ENCODE measurements at places on chromosomes 12 and 14.

- no peak for DNase-seq
Measured at GRCh38 chr12:92140896-92141536, 4.6 kb downstream of the BTG1 start.

GRCh38 chr12:101927999-101928398 lies 50.6 kb downstream of the DRAM1 start:
- DNase-seq, result no peak

DNA sequence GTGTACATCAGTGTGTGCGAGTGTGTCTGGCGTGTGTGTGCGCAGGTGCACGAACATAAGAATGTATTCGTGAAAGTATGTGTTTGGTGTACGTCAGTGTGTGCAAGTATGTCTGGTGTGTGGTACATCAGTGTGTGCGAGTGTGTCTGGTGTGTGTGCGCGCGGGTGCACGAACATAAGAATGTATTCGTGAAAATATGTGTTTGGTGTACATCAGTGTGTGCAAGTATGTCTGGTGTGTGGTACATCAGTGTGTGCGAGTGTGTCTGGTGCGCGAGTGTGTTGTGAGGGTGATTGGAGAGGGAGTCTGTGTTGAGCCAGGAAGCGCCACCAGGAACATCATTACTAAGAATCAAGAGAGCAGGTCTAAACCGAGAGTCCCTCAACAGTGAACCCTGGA lies 143.8 kb downstream of the BCL11B start:
- DNase-seq, result no peak

DNA sequence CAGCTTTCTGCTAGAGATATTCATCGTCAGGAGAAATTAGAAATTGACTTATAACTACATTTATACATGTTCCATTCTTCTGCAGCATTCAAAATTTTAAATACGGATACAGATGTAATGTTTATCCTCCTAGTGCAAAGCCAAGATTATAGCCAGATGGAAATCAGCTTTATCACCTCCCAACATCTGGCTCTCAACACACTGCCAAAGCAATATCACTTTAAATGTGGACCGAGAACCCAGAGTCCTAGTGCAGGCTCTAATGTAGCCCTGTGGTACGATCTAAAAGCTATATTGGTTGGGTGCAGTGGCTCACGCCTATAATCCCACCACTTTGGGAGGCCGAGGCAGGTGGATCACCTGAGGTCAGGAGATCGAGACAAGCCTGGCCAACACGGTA lies 6.5 kb downstream of the MLH3 start:
- DNase-seq, result peak; percentile 44

GRCh38 chr12:100295764-100296555 lies 29.0 kb downstream of the SCYL2 start:
- peak; percentile 2 for DNase-seq

DNA sequence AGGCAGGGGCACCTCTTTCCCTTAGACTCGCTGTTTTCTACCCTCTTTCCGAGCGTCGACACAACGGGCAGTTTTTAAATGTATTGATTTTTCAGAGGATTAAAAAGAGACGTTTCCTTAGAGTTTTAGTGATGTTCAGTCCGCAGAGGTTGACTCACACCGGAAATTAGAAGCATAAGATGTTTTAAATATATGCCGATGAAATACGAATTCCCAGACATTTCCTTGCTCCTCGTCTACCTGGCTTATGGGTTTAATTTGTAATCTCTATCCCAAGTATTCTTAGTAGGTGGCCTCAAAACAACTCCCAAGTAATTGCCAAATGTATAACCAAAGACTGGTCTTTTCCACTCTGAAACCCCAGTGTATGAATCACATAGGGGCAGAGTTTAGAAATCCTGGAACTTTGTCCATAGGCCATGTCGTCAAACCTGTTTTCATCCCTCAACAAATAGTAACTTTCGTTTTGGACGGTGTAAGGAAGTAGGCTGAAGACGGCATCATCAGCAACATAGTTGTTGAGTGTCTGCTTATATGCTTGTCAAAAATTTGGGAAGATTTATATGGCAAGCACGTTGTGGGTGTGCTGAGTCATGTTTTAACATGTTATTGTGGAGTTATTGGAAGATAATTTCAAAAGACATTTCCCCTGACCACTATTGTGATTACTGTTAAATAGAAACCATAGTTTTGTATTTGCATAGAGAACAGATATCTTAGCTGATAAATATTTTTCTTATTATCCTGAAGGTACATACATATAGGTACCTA lies 824 bp downstream of the TBK1 start:
- DNase-seq, result peak; percentile 94

- no peak for DNase-seq
Measured at GRCh38 chr12:5307065-5307464, 124.8 kb upstream of the NTF3 start.

- DNase-seq, result peak; percentile 56
Measured at GRCh38 chr12:108750526-108750925, 19.2 kb upstream of the CORO1C start.

- peak; percentile 89 for DNase-seq
Measured at GRCh38 chr12:19158923-19159322, 29.4 kb downstream of the PLEKHA5 start.

GRCh38 chr14:104550861-104551728 lies 28.5 kb upstream of the C14orf180 start:
- peak; percentile 2 for DNase-seq

GRCh38 chr14:103362780-103363179 lies 22.4 kb upstream of the MARK3 start:
- peak; percentile 30 for DNase-seq

- peak; percentile 16 for DNase-seq
Measured at GRCh38 chr14:24143511-24143910, 2.1 kb upstream of the EMC9 start.

- no peak for DNase-seq
Measured at GRCh38 chr12:63905544-63905943, 61.0 kb downstream of the SRGAP1 start.

- peak; percentile 65 for DNase-seq
Measured at GRCh38 chr12:109393437-109394345, 46.0 kb downstream of the MYO1H start.

- DNase-seq, result no peak
Measured at GRCh38 chr12:90987520-90987919, 17.3 kb downstream of the EPYC start.

GRCh38 chr14:64572386-64573104 lies 22.8 kb downstream of the PPP1R36 start:
- DNase-seq, result no peak

GRCh38 chr14:37060496-37061260 lies 111.7 kb downstream of the SLC25A21 start:
- DNase-seq, result no peak

- DNase-seq, result peak; percentile 16
Measured at GRCh38 chr12:48388938-48389337, 38.2 kb upstream of the ZNF641 start.

DNA sequence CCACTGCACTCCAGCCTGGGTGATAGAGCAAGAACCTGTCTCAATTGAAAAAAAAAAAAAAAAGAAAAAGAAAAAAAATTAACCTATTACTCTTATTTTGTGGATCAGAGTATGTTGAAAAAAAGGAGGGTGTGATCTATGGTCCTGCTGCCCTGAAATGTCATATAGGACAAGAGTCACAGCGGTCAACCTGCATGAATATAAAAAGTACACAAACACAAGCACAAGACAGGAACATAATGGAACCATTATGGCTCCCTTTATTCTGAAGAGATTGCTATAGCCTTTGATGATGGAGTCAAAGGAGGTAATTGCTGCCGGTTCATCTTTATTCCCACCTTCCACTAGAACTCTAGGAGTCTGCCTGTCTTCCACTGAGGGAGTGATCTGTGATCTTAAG lies 96.9 kb downstream of the NTN4 start:
- no peak for DNase-seq

GRCh38 chr12:123142921-123143735 lies 7.8 kb downstream of the PITPNM2 start:
- DNase-seq, result no peak

GRCh38 chr14:34165847-34166350 lies 215.0 kb upstream of the EGLN3 start:
- DNase-seq, result no peak

- DNase-seq, result peak; percentile 63
Measured at GRCh38 chr12:116955382-116956021, 44.8 kb downstream of the FBXW8 start.

DNA sequence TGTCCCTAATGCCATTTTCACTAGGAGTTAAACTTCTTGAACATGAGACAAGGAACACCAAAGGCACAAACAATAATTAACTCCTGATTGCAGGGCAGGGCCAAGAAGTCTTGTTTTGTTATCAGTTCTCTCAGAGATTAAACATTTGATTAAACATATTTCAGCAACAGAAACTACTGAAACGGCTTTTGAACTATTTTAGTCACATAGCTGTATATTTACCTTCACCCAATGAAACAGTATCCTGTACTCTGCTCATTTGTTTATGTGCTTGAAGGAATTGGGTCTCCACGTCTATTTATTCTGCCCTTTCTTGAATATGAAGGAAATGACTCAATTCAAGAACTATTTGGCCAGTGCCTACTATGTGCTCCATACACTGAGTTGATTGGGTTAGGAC lies 51.3 kb upstream of the PTCSC3 start:
- DNase-seq, result no peak

GRCh38 chr12:30813525-30814294 lies 59.0 kb upstream of the CAPRIN2 start:
- peak; percentile 27 for DNase-seq

DNA sequence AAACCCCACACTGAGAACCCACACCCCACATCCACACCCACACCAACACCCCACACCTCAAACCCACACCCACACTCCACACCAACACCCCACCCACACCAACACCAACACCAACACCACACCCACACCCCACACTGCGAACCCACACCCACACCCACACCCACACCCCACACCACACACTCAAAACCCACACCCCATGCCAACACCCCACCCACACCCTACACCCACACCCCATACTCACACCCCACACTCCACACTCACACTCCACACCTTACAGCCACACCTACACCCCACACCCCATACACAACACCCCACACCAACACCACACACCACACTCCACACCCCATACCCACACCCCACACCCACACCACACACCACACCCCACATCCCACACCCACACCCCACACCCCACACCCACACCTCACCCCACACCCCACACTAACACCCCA lies 38.0 kb downstream of the TMEM120B start:
- no peak for DNase-seq

- no peak for DNase-seq
Measured at GRCh38 chr12:110252716-110253115, 28.3 kb upstream of the ATP2A2 start.

GRCh38 chr12:110079477-110080400 lies 31.4 kb upstream of the C12orf76 start:
- peak; percentile 56 for DNase-seq

DNA sequence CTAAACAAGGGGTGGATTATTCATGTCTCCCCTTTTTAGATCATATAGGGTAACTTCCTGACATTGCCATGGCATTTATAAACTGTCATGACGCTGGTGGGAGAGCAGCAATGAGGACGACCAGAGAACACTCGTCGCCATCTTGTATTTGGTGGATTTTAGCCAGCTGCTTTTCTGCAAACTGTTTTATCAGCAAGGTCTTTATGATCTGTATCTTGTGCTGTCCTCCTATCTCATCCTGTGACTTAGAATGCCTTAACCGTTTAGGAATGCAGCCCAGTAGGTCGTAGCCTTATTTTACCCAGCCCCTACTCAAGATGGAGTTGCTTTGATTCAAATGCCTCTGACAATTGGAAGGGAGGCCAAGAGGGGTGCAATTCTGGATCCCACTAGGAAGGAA lies 5.8 kb upstream of the CCDC63 start:
- DNase-seq, result no peak

- peak; percentile 41 for DNase-seq
Measured at GRCh38 chr14:39491134-39491571, 58.9 kb upstream of the FBXO33 start.

DNA sequence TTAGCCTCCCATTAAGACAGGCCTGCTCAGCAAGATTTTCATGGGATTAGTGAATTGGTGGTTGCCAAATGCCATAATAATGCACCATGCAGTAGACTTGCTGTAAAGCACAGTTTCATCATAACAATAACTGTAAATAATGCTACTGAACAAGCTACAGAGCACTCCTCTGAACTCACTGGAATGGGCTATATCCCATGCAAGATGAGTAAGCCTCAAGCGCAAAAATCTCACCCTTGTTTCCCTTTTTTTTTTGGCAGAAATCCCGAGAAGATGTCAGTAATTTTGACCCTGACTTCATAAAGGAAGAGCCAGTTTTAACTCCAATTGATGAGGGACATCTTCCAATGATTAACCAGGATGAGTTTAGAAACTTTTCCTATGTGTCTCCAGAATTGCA lies 145.9 kb upstream of the HIF1A start:
- peak; percentile 85 for DNase-seq

- no peak for DNase-seq
Measured at GRCh38 chr14:65186951-65187350, 84.6 kb upstream of the MAX start.

GRCh38 chr14:36859119-36859518 lies 197.5 kb downstream of the PAX9 start:
- DNase-seq, result no peak
